ENCODE measurements at places on chromosomes 11 and 22. TPM values are rescaled to one million over a fixed set of nuclear protein-coding genes. Genes with fewer than 3 reads are reported as not detected.
A peak's percentile ranks its signal among the peaks of the same experiment; 100 is the strongest.

DNA sequence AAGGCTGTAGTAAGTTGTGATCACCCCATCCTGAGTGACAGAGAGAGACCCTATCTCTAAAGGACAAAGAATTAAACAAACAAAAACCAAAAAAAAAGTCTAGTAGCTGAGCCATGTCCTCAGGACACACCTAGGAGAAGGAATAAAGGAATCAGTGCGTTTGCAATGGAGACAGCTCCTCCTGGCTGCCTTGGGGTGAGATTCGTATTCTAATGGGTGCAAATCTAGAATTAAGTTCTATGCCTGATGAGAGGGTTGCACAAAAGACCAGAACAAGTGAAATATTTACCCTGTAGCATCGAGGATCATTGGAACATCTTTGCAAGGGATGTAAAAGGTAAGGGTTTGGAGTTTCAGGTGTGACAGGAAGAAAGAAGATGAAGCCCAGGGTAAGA lies 70.3 kb upstream of the BMAL1 start:
- DNase-seq: no peak

GRCh38 chr22:36702842-36703215 lies 723 bp downstream of the CACNG2 start:
- no peak for DNase-seq

DNA sequence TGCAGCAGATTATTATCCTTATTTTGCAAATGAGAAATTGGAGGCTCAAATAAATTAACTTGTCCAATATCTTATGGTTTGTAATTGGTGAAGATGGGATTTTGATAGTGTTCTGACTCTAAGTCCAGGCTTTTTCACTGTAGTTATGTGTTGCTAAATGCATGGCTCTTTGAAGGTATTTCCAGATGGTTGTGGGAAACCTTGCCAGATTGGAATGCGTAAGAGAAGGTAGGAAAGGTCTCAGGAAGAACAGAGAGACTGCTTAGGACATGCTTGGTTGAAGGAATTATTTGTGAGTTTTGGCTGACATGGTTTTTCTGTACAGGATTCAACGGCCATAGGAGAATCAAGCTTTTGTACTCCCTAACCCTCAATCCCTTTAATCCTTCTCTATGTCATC lies 108.6 kb downstream of the STIM1 start:
- DNase-seq: no peak

The OR8B2 gene
- not detected for polyA plus RNA-seq

DNA sequence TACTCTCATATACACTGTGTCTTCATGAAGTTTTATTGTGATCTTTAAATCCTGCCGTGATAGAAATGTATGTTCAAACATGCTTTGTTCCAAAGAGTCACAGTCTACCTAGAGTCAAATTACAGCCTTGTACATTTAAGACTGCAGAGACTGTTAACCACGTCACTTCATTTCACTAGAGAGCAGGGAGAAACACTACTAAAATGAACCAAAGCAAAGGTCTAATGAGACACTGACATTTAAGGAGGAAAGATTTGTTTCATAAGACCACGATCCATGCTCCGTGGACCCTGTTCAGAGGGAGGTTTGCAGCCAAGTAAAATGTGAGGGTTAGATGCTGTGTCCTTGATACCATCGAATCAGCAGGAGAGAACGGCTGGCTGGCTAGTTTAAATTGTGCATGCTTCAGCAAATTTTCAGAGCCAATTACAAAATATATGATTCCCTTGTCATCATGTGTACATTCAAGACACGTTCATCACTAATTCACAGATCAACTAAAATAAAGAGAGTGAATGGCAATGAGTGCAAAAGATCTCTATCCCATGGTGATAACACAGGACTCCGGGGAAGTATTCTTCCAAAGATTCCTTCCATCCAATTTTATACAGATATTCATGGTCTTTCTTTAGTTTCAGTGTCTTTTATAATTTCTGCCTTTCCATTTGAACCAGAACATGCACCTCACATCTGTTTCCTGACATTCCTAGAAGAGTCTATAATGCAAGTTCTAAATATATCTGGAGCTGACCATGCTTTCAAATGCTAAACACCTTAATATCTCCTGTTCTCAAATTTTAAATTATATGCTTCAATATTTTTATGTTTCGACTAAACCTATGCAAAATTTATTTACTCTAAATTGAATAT lies 960.9 kb upstream of the FAT3 start:
- DNase-seq: no peak

The MS4A4A gene
- polyA plus RNA-seq: not detected

GRCh38 chr11:94405062-94405833 lies 4.0 kb upstream of the GPR83 start:
- no peak for DNase-seq

DNA sequence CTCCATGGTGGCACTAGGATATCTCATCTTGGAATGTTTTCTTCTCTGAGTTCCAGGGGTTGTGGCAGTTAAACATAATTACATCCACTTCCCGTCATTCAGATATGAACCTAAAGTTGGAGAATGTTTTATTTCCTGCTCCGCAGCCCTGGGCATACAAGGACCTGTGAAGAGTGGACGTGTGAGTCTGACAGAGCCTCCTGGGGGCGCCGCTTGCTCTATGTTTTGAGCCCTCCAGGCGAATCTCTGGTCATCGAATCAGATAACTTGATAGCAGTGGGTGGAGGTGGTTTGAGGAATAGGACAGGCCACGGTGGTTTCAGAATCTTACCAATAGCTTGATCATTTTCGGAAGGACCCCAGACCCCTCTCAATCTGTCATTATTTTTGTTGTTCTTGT lies 174.2 kb downstream of the NTM start:
- DNase-seq: peak; percentile 19
